Right renal cortex interstitium (tissue), 3 donors: ENCODE measurements at places on chromosomes 12 and 14. TPM values are rescaled to one million over a fixed set of nuclear protein-coding genes. Genes with fewer than 3 reads are reported as not detected.

The LRRIQ1 gene
- polyA plus RNA-seq, result 48.9 TPM

The MANSC1 gene
- polyA plus RNA-seq, result 37.7 TPM

- no peak for DNase-seq
Measured at GRCh38 chr14:50288146-50288545, 23.9 kb downstream of the L2HGDH start.

DNA sequence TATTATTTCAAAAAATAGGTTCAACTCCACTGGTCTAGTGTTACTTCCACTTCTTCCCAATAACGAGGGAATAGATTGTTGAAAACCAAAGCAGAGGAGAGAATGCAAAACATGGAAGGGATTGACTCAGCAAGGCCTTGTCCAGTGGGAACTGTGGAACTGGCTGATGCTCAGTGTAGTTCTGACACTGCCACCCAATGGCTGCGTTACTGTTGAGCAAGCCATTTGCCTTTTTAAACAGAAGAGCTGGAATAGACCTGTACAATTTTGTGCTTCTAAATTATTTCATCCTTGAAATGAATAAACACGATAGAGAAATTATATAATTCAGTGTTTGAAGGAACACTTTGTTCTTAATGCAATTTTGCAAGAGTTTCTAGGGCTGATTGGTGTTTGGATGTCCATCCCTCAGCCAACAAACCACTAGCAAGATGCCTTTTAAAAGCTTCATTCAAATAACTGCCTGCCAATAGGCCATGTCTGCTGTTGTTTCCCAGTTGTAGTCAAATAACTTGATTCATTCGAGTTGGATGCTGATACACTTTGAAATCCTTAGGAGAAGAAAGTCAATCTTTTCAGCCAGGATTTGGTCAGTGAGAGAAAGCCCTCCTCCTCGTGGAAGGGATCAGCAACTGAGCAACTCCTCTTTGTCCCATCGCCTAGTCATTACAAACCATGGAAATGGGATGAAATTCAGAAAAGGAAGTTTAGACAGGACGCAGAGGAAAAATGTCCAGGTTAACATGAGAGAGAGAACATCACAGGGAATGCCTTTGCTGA is 7.3 kb upstream of the MGP start:
- DNase-seq, result no peak

DNA sequence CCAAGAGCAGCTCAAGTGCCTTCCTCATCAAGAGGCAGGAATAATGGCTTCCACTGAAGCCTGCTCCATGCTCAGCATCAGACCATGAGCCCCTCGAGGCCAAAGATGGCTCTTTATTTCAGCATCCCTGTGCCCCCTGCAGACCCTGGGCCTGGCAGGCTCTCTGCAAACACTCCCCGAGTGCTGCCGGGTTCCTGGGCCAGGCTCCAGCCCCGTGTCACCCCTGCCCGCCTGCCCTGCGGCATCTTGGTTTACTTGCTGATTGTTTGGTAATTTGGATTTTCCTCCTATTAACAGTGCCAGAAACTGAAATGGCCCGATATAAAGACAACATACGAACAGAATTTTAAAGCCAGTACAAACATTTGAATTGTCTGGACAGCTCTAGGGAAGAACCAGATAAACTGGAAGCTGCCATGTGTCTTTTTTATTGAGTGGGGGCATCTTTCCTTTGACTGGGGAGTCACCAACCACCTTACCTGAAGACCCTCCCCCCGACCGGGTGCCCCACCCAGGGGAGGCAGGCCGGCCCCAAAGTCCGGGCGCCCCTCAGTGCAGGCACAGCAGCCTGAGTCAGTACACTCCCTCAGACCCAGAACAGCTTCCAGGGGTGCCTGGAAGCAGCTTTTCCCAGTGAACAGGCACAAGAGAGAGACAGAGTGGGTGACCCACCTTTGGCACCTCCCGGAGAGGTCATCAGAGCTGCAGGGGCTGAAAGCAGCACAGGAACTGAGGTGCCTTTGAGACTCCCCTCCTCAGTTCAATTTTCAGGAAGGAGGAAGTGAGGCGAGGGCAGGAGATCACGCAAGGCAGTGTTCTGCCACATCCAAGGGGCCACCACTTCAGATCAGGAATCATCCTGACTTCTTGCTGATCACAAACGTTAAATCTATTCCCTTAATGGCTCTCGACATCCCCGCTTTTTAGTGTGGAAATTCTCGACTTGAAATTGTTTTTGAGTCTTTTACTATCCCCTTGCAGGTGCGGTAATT is 30.6 kb downstream of the ITPK1 start:
- no peak for DNase-seq
